GF-D8 (cell line): ENCODE measurements at places on chromosomes 1 and 21.

GRCh38 chr1:170659399-170660035 lies 4.4 kb upstream of the PRRX1 start:
- DNase-seq = no peak

DNA sequence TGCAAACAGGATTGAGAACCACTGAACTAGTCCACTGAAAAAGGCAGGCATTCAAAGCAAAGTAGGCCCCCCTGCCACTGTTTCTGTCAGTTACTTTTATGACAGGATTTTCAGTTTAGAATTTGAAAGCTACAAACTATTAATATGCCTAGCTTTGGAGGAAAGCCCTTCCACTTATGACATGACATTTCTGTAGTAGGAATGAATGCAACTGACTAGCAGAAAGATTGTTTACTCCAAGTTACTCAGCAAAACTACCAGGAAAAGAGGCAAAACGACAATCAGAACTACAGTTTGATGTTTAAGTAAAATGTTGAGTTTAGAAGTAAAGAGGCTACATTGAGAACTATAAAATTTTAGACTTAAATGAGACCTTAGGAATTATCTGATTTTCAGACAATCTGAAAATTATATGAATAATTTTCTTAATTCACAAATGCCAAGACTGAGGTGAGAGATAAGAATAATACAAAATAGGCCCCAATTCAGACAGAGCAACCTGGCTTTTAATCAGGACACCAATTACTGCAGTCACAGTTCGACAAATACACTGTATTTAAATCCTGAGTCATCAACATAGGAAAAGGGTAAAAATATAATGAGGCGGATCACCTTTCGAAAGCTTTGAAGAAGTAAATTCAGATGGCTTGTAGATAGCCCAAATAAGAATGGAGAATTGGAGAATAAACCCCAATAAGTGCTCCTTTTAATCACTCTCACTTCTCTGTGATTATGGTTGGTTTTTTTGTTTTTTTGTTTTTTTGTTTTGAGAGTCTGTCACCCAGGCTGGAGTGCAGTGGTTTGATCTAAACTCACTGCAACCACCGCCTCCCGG lies 2.2 kb downstream of the PRKAB2 start:
- DNase-seq = no peak

DNA sequence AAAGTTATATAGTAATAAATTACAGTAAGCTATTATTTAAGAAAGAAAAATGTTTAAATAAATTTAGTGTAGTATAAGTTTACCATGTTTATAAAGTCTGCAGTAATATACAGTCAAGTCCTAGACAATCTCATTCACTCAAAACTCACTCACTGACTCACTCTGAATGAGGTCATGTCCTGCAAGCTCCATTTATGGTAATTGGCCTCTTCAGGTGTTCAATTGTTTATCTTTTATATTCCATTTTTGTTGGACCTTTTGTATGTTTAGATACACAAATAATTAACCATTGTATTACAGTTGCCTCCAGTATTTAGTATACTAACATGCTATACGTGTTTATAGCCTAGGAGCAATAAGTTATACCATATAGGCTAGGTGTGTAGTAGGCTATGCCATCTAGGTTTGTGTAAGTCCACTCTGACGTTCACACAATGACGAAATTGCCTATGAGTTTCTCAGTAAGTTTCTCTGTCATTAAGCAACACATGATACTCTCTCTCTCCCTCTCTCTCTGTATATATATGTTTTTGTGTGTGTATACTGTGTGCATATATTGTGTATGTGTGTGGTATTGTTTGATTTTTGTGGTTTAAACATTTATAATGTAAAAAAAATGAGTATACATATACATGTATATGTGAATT lies 161.2 kb downstream of the NCAM2 start:
- no peak for DNase-seq

GRCh38 chr1:42846257-42847110 lies at the start of gene ZNF691:
Gene ZNF691, plus strand, starts transcription at chr1:42846613. Its CDS starts 3,046 bp downstream, at chr1:42849659.
- DNase-seq = peak; percentile 94

GRCh38 chr21:28793043-28793442 lies 199.6 kb downstream of the LTN1 start:
- DNase-seq = no peak

DNA sequence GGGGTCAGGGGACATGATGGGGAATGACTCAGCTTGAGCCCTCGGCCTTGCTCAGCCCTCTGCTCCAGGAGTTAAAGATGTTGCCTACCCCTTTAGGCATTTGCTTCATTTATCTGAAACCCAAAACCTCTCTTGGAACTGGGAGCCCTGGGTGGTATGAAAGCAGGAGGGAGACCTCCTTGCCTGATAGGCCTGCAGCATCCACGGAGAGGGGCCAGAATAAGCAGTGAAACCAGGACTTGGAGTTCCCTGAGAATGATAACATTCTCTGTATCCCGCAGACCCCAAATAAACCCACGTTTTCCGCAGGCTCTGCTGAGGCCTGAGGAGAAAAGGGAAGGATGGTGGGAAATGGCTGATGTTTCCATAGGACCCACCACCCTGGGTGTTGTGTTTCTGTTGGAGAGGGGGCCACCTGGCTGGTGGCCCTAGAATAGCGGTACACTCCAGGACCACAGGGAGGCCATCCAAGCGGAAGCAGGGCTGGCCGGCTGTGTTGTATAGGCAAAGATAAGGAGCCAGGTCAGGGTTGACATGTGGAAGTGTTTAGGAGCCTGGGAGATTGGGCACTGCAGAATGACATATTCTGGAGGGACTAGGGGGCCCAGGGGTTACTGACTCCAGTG lies 77.4 kb downstream of the FOXD2 start:
- no peak for DNase-seq

GRCh38 chr1:204927673-204928641 lies 57.3 kb downstream of the NFASC start:
- no peak for DNase-seq

DNA sequence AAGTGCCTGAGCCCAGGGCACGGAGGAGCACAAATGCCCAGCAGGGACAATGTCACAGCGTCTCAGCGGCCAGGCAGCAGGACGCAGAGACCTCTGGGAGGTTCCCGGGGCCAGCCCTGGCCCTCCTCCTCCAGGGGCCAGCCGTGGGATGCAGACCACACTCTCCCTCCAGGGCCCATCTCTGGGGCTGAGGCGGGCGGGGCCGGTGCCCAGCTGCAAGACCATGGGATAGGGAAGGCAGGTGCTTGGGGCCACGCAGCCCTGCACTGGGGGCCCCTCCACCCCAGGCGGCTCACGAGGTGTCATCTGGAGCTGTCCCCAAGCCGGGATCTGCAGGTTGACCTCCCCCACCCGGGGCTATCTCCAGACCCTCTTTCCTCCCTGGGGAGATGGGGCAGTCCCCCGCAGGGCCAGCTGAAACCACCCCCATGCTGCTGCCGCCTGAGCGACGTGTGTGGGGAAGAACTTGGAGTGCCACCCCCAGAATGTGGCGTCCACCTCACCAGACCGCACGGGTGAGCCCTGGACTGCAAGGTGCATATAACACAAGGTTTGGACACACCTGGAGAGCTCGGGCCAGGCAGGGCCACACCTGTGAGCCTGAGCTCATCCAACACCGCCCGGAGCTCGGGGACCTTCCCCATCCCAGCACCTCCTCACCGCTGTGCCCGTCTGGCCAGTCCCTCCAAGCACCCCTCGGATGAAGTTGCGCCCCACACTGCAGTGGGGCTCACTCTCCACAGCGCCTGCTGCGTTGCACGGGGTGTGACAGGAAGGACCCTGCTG lies 4.1 kb upstream of the TTLL10 start:
- DNase-seq = no peak

DNA sequence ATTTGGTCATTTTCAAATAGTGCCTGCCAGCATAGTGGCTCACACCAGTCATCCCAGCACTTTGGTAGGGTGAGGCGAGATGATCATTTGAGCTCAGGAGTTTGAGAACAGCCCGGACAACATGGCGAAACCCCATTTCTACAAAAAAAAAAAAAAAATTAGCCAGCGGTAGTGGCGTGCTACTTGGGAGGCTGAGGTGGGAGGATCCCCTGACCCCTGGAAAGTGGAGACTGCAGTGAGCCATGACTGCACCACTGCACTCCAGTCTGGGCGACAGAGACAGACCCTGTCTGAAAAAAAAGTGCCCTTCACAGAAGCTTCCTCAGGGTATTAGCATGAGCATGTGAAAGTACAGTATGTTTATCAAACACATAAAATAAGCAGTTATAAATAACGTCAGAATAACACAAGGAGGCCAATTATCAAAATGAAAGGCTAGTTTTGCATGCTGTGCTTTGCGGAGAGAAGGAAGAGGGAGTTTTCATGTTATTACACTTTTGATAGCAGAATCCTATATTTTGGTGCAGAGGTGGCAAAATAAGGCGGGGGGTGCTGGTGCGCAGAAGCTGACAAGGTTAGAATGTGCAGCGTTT lies 781 bp upstream of the METTL13 start:
- no peak for DNase-seq

DNA sequence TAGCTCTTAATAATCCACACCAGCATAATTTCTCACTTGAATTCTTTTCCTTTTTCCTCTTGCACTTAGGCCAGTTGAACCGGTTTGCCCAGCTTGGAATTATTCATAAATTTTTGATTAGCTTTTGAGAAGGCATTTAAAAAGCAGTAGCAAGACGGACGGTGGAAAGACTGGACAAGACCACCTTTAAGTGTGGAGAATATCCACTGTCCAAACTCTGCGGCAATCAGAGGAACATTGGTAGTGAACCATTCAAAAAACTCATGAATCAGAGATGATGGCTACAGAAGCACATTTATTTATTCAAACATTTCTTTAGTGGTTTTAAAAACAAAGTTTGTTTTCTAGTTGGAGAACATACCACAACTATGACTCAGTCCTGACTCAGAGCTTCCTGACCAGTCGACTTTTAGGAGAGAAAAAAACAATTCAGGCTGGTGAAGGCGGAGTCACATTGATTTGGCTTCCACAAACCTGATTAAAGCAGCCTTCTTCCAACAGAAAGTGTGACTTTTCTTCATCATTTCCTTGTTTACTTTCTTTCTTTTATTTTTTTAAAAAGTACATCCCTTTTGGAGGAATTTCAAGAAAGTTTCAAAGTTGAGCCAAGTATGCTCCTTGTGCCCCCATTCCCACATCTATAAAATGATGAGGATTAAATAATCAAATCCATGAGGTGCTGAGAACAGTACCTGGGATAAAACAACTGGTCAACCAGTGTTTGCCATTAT lies 128.8 kb downstream of the ADSS2 start:
- DNase-seq = no peak

GRCh38 chr1:119341372-119341947 lies 27.1 kb upstream of the HAO2 start:
- DNase-seq = no peak

- no peak for DNase-seq
Observed at GRCh38 chr21:31629972-31630711, 29.4 kb upstream of the SOD1 start.

DNA sequence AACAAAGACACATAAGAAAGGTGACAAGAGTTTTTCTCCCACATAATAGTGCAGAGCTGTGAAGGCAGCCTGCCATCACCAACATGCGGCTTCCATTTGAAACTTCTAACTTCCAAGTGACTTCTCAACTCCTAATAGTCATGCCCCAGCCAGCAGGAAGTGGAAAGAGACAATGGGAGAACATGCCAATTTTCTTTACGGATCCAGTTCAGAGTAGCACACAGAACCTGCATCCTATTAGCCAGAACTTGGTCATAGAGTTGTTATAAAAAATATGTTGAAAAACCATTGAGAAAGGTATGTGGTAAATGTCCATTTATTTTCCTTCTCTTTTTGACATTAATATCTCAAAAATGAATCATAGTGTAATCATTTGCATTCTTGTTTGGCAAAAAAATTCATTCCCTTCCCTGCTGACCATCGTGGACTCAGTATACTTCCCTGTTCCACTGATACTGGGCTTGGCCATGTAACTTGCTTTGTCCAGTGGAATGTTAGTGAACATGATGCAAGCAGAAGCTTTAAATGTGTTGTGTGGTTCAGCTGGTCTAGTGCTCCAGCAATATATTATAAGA lies 197.4 kb downstream of the SEC16B start:
- DNase-seq = no peak

GRCh38 chr1:26790551-26790953 lies 2.8 kb downstream of the PIGV start:
- no peak for DNase-seq
